ENCODE measurements at places on chromosomes 6 and 20.
A peak's percentile ranks its signal among the peaks of the same experiment; 100 is the strongest.

DNA sequence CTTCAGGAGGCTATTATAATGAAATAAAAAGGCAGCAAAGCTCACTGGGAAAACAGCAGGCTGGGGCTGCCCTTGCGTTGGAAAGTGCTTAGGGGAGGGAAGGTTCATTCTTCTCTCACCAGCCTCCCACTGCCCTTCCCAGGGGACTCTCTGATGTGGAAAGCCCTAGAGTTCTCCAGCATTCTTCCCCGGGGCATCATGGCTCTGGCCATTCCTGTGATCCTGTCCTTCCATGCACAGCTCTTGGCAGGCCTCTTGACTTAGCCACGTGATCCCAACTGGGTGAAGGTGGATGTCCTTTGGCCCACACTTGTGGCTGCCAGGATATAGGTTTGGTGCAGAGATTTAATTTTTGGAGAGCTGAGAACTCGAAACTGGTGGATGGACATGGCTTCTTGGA, 58.0 kb upstream of the ZNF831 start:
- DNase-seq, result no peak

DNA sequence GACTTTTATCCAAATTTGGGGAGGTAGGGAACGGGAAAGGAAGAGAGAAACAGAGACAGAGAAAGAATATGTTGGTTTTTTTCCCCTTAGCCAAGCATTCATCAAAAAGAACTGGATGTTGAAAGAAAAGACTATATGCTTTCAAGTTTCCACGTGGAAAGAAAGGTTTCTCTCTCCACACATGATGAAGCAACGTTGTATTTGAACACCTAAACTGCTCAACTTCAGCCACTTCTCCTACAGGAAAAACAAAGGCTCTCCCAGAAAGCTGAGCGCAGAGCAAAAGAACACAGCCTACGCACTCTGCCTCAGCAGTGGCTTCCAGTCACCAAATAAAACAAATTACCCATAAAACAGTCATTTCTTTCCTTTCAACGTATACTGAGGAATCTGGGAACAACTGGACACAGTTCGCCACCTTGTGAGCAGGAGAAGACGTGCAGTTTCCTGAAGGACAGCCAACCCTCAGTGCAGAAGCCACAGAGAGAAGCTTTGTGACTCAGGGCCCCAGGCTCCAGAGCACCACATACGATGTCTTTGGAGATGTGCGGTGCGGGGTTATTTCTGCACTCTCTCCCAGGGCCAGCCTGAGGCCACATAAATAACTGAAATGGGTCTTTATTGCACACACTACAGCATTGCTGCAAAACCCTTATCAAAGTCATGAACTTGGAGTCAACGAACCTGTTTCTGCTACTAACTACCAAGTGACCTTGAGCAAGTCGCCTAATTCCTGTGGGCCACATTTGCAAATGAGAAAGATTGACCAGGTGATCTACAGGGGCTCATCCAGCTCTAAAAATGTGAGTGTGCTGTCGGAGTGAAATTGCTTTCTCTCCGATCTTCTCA, 10.1 kb downstream of the IL17F start:
- peak; percentile 6 for DNase-seq

GRCh38 chr6:38588631-38589366, 50.9 kb downstream of the BTBD9 start:
- no peak for DNase-seq

GRCh38 chr20:51193066-51193772, 170.3 kb upstream of the KCNG1 start:
- DNase-seq, result no peak

GRCh38 chr6:2543321-2543720, 207.4 kb downstream of the MYLK4 start:
- DNase-seq, result no peak

GRCh38 chr6:55953335-55953734, 77.9 kb upstream of the BMP5 start:
- DNase-seq, result no peak

DNA sequence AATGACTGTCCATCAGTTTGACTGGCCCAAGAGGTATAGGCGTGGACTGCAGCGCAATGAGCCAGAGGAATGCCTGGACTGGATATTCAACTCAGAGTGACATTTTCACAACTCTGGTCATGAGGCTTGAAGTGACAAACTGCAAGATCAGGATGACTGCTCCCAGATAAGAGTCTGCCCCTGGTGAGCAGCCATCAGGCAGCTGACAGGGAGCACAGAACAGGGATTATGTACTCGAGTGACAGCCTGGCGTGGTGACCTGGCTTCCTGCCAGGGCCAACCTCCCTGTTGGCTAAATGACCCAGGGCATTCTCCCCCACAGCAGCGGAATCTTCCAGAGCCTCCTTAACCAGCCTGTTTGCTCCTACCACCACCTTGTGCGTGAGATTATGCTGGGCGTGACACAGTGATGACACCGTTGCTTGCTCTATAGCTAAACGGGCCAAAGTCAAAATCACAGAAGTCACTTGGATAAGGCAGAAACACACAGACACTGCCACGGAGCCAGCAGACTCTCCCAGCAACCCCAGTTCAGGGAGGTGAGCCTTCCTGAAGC, 209.1 kb upstream of the JARID2 start:
- DNase-seq, result no peak
